ENCODE measurements at places on chromosomes 2 and 18. TPM values are rescaled to one million over a fixed set of nuclear protein-coding genes. Genes with fewer than 3 reads are reported as not detected.

CPLX4 gene
- total RNA-seq: not detected

CDKL4 gene
- 0.32 TPM for total RNA-seq

REG1A gene
- total RNA-seq: not detected

SEC11C gene
- 26.0 TPM for total RNA-seq

DQX1 gene
- not detected for total RNA-seq

ZNG1B gene
- 55.3 TPM for total RNA-seq

RTN4 gene
- total RNA-seq: 237 TPM

SPC25 gene
- total RNA-seq: 12.5 TPM

ABCG5 gene
- total RNA-seq: not detected

MOB4 gene
- total RNA-seq: 29.6 TPM

CLEC4F gene
- not detected for total RNA-seq

PLEK gene
- under 0.01 TPM for total RNA-seq

ASPRV1 gene
- total RNA-seq: 0.32 TPM

HRH4 gene
- not detected for total RNA-seq

CLK1 gene
- total RNA-seq: 36.4 TPM

TUBA4B gene
- total RNA-seq: not detected

ANKRD30B gene
- total RNA-seq: not detected

TPO gene
- total RNA-seq: not detected

SP100 gene
- 159 TPM for total RNA-seq

TEX44 gene
- total RNA-seq: not detected

TMEM200C gene
- total RNA-seq: 2.3 TPM

DLX1 gene
- not detected for total RNA-seq

GAREM1 gene
- total RNA-seq: 0.32 TPM

LBX2 gene
- total RNA-seq: 1.6 TPM

SUCLG1 gene
- 71.3 TPM for total RNA-seq

CFAP65 gene
- not detected for total RNA-seq

ZNF385B gene
- total RNA-seq: not detected

LDLRAD4 gene
- total RNA-seq: 0.65 TPM

MYL12A gene
- total RNA-seq: 1,623 TPM

CFC1 gene
- not detected for total RNA-seq

ARPC2 gene
- 454 TPM for total RNA-seq

SLC16A14 gene
- 0.46 TPM for total RNA-seq

GALNT5 gene
- total RNA-seq: under 0.01 TPM

PREB gene
- 44.5 TPM for total RNA-seq

ALPG gene
- total RNA-seq: not detected

GCKR gene
- 3.2 TPM for total RNA-seq

TMEM37 gene
- total RNA-seq: 0.91 TPM

GRB14 gene
- 11.9 TPM for total RNA-seq

RAMP1 gene
- total RNA-seq: not detected

CCDC74A gene
- total RNA-seq: 4.9 TPM

GMPPA gene
- total RNA-seq: 46.4 TPM

OXER1 gene
- not detected for total RNA-seq

SLC40A1 gene
- 4.5 TPM for total RNA-seq

OR6B2 gene
- not detected for total RNA-seq

PTPRN gene
- total RNA-seq: under 0.01 TPM

DSC2 gene
- total RNA-seq: under 0.01 TPM

Measured in epithelial cell of umbilical artery (primary cell).